RPMI7951 (cell line): ENCODE measurements at places on chromosomes 7 and 10. TPM values are rescaled to one million over a fixed set of nuclear protein-coding genes. Genes with fewer than 3 reads are reported as not detected.

MINDY3 gene
- total RNA-seq = 29.0 and 35.7 TPM in 2 replicates

- peak; percentile 100 for DNase-seq
Measured at GRCh38 chr7:47786557-47787248, 161.6 kb downstream of the PKD1L1 start.

PAX4 gene
- total RNA-seq = not detected in 2 replicates

DNA sequence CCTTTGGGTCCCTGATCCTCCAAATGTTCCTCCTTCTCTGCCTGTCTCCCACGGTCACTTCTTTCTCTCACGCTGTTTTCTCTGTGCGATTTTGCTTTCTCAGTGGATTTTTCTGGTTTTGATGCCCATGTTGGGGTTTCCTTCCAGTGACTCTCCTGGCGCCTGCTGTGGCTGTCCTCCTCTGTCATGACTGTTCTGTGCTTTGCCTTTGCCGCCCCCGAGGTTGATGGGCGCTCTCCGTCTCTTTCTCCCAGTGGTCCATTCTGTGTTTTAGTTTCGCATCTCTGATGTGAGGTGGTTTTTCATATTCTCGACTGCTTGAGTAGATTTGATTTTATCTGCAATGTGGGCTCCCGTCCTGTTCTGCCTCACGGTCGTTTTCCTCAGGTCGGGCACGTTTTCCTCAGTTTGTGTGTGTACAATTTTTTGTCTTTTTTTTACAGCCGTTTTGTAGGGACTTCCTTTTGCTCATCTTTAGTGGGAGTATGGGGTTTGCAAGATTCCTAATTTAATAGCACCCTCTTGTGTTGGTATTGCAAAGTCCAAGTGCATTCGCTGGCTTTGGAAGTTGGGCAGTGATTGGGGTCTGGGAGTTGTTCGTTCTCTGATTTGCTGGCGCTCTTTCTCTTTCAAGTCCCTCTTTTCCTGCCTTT is 100.0 kb downstream of the INPP5A start:
- peak; percentile 59 for DNase-seq

HOXA9 gene
- 0.12 TPM in 1 of 2 replicates, not detected in the other for total RNA-seq

THSD7A gene
- total RNA-seq = under 0.01 TPM in 1 of 2 replicates, not detected in the other

DNA sequence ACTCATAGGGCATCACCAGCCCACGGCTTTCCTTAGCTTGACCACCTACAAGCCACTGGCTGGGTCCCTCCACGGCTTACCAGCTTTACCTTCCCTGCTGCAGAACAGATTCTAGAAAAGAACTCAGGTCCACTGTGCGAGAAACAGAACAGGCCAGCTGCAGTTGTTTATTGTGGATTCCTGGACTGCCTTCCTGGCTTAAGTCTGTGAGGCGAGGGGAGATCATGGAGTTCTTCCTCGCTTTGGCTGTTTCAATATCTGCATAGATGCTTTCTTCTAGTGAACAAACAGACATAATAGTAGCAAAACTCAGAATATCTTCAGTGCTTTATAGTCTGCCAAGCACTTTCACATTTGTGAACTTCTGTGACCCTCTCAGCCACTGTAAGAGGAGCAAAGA is 162.9 kb upstream of the HABP2 start:
- no peak for DNase-seq

- DNase-seq = peak; percentile 19
Measured at GRCh38 chr10:21401196-21401595, 124.3 kb downstream of the SKIDA1 start.

GRCh38 chr7:40498924-40499510 is 364.2 kb downstream of the SUGCT start:
- DNase-seq = no peak

- no peak for DNase-seq
Measured at GRCh38 chr10:6067457-6067856, 5.3 kb upstream of the IL2RA start.

GRCh38 chr7:139071680-139072079 is 35.8 kb upstream of the ZC3HAV1L start:
- no peak for DNase-seq

DNA sequence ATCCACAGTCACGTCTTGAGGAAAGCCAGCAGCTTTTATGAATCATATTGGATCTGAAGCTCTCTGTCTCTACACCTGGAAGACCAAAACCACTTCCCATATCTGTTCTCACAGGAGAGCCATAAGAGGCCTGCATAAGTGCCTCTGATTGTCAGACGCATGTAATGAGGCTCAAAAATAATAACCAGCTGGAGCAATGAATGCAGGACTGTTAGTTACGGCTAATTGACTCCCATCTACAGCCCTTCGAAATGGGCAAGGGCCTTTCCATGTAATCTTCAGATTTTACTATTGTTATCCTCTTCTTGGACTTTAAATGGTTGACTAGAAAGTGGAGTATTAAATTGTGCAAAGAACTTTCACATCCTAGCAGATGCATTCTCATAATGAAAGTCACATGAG is 4.4 kb upstream of the SEMA3C start:
- no peak for DNase-seq

- DNase-seq = peak; percentile 90
Measured at GRCh38 chr10:103872137-103872931, 17.0 kb upstream of the SH3PXD2A start.

TEX47 gene
- total RNA-seq = not detected in 2 replicates

CAV2 gene
- 74.9 and 109 TPM in 2 replicates for total RNA-seq

GRCh38 chr7:81211204-81211933 is 292.5 kb upstream of the SEMA3C start:
- peak; percentile 48 for DNase-seq

DNA sequence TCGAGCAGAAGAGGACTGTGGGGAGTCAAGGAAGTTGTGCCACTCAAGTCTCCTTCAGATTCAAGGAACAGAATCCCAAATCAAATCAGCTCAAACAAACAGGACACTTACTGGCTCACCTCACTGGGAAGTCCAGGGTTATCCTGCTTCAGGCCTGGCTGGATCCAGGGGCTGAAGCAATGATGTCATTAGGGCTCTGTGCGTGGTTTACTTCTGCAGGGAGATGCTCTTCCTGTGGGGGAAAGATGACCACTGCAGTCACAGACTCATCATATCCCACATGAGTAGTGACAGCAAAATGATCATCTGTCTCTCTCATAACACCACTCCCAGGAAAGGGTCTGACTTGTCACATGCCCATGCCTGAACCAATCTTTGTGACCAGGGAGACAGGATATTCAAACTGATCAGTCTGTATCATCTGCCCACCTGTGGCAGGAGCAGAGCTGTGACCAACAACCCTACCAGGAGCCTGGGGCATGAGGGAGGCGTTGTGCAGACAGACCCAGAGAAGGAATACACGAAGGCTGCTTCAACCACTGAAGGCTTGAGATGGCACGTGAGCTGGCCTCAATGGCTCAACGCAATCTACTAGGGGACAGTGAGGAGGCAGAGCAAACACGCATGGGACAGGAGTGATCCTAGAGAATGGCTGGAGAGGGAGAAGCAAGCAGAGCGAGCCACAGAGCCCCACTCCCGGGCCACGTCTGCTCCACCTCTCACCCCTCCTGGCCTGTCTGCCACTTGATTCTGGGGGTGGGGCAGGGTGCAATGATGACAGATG is 27.6 kb upstream of the NANOS1 start:
- no peak for DNase-seq

LIMK1 gene
- total RNA-seq = 48.9 and 49.9 TPM in 2 replicates
